Thoracic aorta (tissue), 2 donors: ENCODE measurements at places on chromosomes 4 and X. TPM values are rescaled to one million over a fixed set of nuclear protein-coding genes. Genes with fewer than 3 reads are reported as not detected.

- no peaks in the 10 kb centered on the region for H3K36me3 ChIP-seq
- peaks cover 35% of the 10 kb centered on the region for H3K4me1 ChIP-seq
- H3K27me3 ChIP-seq = no peaks in the 10 kb centered on the region
- H3K27ac ChIP-seq = peak overlapping the region; percentile 93
- no peak for DNase-seq
These were observed 919 bp upstream of the SEC24B start for GRCh38 chr4:109432696-109433095.

- no peaks in the 10 kb centered on the region for H3K27me3 ChIP-seq
- peak overlapping the region; percentile 17 for H3K27ac ChIP-seq
- H3K4me1 ChIP-seq = peaks cover 4% of the 10 kb centered on the region
- DNase-seq = no peak
- no peak overlapping the region for H3K4me3 ChIP-seq
These were observed 128.0 kb downstream of the TMA16 start for GRCh38 chr4:163622379-163623035.

EFNB1 gene
- total RNA-seq = 19.4 TPM

SH3TC1 gene
- 68.6 TPM for total RNA-seq

ARMCX4 gene
- 19.3 TPM for total RNA-seq

DNA sequence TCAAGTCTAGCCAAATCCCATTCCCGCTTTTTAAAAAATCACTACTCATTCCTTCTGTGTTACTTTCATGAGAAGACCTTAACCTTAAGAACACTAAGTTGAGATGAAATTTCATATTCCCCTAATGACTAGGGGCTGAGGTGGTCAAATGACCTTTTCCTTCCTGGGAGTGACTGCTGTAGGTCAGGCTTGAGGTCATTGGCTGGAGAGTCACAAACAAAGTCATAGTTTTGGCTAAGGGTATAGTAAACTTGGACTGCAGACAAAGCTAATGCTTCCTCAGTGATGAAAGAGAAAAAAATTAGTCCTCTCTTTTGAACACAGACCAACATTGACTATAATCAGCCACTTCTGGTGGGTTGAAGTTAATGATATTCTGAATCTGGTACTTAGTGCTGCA, 16.0 kb upstream of the FGF2 start:
- DNase-seq = no peak
- no peak overlapping the region for H3K27ac ChIP-seq
- H3K4me1 ChIP-seq = no peaks in the 10 kb centered on the region
- H3K27me3 ChIP-seq = no peaks in the 10 kb centered on the region
- H3K4me3 ChIP-seq = no peak overlapping the region

DNA sequence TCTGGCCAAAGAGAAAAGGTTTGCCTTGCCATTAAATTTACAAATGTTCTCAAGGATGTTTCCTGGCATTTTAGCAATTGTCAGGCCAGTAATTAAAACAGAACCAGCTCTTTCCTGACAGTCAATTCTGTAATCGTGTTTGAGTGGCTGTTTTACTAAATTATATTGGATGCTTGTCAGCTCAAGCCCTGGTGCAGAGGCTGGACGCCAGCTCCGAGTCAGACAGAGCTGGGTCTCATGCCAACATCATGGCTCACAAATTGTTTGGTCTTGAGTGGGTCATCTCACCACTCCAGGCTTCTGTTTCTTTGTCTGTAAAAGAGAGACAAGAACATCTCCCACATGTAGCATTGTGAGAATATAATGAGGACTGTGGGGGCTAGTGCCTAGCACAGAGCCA, 190.3 kb upstream of the PSAPL1 start:
- no peaks in the 10 kb centered on the region for H3K27me3 ChIP-seq
- no peak for DNase-seq

ELF4 gene
- 11.1 TPM for total RNA-seq

DNA sequence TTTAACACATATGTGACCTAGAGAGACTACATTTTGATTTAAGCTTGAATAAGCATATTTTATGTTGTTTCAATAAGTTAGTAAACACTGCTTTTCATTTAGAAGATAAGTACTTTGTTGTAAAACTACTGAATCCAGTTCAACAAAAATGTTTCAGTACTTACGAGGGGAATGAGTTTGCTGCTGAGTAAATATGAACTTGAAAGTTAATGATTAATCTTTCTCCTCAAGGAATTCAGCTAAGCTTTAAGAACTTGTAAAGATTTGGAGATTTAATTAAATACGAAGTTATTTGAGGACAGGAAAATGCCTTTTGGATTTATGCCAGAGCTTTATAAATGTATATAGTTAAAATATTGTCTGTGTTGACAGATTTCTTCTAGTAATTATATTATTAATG, 933.0 kb upstream of the LCORL start:
- H3K27me3 ChIP-seq = no peaks in the 10 kb centered on the region
- H3K4me3 ChIP-seq = no peak overlapping the region
- no peak overlapping the region for H3K27ac ChIP-seq
- no peaks in the 10 kb centered on the region for H3K4me1 ChIP-seq
- no peaks in the 10 kb centered on the region for H3K36me3 ChIP-seq

FAM241A gene
- 7.5 TPM for total RNA-seq

HSD17B13 gene
- total RNA-seq = 0.54 TPM
